MG63 (cell line): ENCODE measurements at places on chromosomes 11 and 22.
A peak's percentile ranks its signal among the peaks of the same experiment; 100 is the strongest.

DNA sequence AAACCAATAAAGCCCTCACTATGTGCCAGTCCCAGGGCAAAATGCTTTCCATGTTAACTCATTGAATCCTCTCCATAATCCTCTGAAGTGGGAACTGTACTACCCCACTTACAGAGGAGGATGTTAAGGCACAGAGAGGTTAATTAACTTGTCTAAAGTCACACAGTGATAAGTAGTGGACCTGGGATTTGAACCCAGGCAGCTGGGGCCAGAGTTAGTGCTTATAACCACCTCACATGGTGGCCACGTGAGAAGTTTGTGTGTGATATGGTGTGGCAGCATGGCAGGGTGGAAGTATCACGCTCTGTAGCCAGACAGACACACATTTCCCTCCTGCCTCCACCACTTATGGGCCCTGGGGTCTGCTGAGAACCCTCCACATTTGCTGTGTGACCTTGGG is 16.5 kb downstream of the PARVG start:
- DNase-seq, result no peak

GRCh38 chr11:1870721-1871466 is 18.0 kb downstream of the LSP1 start:
- DNase-seq, result peak; percentile 88

- DNase-seq, result no peak
Observed at GRCh38 chr11:37076866-37077265, 478.8 kb upstream of the RAG2 start.

DNA sequence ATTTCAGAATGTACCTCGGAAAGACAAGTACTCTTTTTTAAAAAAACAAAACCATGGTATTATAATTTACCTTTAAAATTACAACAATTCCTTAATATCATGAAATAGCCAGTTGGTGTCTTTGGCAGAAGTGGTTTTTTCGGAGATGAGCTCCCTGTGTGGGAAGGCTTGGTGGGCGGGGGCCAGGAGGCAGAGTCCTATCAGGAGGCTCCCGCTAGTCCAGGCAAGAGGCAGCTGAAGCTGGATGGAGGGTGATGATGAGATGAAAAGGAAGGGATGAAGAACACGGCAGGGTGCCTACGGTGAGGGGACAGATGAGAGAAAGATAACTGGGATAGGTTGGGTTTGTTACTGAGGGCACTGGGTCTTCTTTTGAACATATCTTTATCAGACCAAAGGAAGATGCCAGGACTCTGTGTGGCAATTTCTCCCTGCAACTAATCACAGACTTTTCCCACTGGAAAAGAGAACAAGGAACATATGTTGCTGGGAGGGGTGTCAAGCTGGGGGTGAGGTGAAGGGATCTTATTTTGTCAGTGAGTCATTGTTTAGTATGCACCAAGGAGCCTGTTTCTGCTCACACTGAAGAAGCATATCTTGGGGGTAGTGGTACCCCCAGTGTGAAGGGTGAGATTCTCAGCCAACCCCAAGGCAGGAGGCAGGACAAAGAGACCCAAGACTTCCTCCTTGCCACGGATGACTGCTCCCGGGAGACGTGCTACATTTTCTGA is 91.5 kb upstream of the YWHAH start:
- DNase-seq, result no peak

DNA sequence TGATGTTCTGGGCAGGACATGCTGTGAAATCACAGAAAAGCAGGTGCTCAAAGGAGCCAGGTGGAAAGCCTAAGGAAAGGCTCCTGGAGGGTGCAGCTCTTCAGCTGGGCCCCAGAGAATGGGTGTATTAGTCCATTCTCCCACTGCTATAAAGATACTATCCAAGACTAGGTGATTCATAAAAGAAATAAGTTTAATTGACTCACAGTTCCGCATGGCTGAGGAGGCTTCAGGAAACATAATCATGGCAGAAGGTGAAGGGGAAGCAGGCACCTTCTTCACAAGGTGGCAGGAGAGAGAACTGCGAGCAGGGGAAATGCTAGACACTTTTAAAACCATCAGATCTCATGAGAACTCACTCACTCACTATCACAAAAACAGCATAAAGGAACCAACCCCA is 43.1 kb upstream of the DEUP1 start:
- DNase-seq, result no peak
